ENCODE measurements at places on chromosomes 4 and X.
A peak's percentile ranks its signal among the peaks of the same experiment; 100 is the strongest.

GRCh38 chr4:25834411-25835107 lies 28.2 kb downstream of the SEL1L3 start:
- DNase-seq: no peak

DNA sequence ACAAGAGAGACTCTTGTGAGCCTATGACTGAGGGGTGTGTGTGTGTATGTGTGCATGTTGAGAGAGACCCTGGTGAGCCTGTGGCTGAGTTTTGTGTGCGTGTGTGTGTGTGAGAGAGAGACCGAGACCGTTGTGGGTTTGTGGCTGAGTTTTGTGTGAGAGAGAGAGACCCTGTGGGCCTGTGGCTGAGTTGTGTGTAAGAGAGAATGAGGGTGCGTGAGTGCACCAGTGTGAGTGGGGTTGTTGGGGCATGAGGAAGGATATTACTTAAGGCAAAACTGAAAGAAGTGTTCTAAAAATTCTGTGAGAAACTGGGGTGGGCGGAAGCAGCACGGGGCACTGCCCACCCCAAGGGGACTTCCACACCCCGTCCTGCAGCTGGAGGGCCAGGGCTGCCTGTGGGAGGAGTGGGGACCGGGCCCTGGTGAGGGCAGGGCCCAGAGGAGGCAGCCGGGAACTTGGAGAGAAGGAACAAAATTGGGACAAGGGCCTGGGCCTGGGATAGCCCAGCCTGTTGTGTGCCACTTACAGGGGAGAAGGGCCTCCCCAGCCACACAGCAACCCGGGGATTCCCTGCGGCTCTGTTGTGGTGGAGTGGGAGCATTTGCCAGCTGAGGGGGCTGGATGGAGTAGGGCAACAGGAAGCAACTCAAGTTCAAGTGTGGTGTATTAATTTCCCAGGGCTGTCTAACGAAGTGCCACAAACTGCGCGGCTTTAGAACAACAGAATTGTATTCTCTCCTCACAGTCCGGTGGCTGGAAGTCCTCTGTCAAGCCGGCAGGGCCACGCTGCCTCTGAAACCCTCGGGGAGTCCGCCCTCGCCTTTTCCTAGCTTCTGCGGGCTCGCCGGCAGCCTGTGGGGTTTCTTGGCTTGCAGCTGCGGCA lies 22.1 kb downstream of the TMEM131L start:
- peak; percentile 72 for DNase-seq

GRCh38 chr4:188550296-188550695 lies 411.1 kb downstream of the TRIML1 start:
- DNase-seq: no peak

- DNase-seq: no peak
Measured at GRCh38 chrX:41148553-41148952, 63.3 kb downstream of the USP9X start.

GRCh38 chrX:10441464-10441863 lies 178.9 kb downstream of the MID1 start:
- DNase-seq: no peak

DNA sequence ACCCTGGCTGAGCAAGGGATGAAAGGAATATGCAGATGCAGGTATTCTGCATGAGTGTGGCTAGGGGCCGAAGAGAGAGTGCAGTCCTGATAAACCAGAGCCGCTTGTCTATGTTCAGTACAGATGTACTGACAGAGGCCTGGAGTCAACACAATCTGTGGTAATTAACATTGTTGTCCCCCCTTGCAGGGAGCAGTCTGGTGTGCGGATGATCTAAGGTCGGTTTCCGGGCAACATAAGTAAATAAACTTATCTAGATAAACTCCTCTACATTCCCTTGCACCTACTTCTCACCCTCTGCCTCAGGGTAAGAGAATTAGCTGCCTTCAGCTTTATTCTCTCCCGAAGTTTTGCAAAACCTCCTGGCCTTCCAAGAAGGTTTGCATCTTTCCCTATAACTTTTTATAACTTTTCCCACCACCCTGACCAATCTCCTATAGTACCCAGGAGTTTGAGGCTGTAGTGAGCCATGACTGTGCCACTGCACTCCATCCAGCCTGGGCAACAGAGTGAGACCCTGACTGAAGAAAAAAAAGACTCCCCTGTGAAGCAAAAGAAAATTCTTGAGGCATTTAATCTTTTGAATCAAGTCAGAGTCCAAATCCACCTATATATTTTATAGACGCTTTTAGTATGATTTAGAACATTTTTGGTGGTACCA lies 26.6 kb downstream of the SNX25 start:
- no peak for DNase-seq

- DNase-seq: no peak
Measured at GRCh38 chr4:35952751-35953150, 291.6 kb downstream of the ARAP2 start.

DNA sequence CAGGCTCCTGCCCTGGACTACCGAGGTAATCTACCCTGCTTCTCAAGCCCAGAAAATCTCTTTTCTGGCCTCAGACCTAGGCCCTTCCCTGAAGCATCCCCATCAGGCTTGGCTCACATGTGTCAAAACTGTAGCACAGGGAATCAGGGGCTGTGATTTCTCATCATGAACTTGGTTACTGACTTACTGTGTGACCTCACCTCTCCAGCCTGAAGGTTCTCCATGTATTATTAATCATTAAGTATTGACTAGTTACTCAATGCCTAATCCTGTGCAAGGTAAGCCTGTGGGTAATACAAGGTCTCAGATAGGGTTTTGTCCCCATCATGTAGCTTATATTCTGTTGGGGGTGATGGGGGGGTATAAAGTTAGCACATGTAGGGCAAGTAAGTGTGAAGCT lies 6.8 kb downstream of the SRPX2 start:
- DNase-seq: no peak

DNA sequence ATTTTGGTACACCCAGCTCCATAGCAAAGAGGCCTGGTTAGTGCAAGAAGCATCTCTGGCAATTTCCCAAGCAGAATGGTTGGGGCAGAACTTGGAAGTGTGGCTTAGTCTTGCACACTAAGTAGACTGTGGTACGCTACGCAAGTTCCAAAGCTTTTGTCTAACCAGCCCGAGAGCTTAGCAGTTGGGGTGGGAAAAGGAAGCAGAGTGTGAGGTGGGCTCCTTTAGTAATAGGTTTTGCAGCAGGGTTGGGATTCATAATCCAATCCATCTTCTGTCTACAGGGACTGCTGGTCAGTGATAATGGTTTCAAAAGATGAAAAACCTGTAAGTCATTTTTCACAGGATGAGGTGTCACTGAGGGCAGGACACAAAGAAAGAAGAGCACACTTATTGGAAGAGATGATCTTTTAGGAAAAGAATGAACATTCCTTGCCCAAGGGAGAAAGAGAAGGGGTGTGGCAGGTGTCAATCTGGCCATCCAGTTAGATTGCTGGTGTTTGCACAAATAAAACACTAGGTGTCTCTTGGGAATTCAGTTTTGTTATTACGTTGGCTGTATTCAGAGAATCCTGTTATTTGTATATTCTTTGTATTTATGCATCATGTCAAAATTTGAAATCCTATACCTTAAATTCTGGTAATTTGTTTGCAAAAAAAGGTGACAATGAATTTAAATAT lies 244.3 kb downstream of the GPAT3 start:
- no peak for DNase-seq

DNA sequence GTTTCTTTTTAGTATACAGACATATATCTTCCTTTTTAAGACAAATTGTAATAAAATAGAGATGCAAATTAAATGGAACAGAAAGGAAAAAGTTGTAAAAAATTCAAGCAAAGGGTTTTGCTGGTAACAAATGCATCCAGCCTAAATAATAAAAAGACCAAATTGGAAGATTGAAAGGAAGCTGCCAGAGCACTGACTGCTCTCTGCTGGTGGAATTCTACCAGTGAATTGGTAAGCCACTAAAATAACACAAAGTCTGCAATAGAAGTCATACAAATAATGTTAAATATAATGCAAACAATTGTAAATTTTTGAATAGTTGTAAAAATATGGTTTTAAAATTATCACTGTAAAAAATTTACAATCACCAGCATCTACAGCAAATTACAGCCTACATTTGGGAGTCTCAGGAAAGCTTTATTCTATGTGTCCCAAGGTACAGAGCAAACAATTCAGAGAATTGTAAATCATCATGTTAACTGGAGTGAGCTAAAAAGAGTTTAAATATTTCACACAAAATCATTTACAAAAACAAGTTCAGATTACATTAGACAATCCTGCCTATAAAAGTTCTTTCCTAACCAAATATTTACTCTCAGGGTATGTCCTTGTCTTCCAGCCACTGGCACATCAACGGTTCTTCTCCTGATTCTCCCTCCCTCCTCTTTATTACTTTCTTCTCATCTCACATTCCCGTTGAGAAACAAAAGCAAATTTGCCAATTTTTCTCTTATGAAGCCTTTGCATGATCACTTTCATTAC lies 1322.5 kb downstream of the PCDH7 start:
- DNase-seq: no peak

- peak; percentile 51 for DNase-seq
Measured at GRCh38 chr4:3302173-3302785, 9.5 kb downstream of the RGS12 start.

GRCh38 chrX:6372981-6373380 lies 144.3 kb upstream of the NLGN4X start:
- no peak for DNase-seq

DNA sequence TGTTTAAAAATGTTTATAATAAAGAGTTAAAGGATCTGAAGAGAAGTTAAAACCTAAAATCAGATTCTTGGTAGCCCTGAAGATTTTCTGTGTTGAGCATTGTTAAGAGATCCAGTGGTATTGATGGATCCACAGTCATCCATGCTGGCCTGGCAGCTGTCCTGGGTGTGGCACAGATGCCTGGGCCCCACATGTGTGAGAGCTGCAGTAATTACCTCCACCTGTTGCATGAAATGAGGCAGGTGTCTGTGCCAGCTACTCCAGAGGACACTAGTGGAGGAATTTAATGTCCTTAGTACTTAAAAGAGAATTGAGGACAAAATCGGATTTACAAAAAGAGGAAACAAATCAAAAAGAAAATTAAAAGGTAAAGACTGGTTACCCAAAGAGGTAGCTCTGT lies 44.0 kb downstream of the MGST2 start:
- DNase-seq: no peak

DNA sequence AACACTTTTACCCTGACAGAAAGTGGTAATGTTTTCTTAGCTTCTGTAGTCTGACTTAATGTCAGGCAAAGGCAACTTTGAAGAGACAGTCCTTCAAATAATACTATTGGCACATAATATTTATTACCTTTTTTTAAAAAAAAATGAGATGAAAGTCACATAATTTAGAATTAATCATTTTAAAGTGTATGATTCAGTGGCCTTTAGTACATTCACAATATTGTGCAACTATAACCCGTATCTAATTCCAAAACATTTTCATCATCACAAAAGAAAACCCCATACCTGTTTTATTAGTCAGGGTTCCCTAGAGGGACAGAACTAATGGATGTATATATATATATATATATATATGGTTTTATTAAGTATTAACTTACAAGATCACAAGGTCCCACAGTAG lies 94.8 kb upstream of the TEX13A start:
- no peak for DNase-seq

GRCh38 chrX:39998636-39999406 lies 98.9 kb downstream of the BCOR start:
- DNase-seq: no peak

- no peak for DNase-seq
Measured at GRCh38 chr4:53150631-53151488, 215.0 kb downstream of the SCFD2 start.

DNA sequence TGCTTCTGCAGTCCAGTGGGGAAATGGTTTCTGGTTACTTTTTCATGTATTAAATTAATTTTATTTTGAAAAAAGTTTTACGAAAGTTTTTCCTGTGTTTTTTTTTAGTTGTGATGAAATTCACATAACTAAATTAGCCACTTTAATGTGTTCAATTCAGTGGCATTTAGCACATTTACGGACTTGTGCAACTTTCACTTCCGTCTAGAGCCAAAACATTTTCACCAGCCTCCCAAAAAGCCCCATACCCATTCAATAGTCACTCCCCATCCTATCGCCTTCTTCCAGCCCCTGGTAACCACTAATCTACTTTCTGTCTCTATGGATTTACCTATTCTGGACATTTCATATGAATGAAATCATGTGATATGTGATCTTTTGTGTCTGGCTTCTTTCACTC lies 22.8 kb upstream of the TBL1X start:
- DNase-seq: no peak

DNA sequence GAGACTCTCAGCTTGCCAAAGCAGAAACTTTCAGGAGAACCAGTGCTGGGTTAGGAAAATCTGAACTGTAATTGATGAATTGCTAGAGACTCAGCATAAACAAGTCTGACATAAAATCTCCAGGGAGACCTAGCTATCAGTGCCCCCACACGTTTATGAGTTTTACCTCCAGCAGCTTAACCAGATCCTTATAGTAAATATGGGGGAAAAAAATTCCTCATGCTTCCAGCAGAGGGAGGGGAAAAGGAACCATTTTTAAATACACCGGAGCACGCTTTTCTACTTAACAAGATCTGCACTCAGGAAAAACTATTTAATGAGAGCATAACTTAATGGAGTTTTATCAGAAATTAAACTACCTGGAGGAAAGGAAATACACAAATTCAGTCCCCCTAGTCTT lies 1040.7 kb upstream of the INTU start:
- DNase-seq: no peak

DNA sequence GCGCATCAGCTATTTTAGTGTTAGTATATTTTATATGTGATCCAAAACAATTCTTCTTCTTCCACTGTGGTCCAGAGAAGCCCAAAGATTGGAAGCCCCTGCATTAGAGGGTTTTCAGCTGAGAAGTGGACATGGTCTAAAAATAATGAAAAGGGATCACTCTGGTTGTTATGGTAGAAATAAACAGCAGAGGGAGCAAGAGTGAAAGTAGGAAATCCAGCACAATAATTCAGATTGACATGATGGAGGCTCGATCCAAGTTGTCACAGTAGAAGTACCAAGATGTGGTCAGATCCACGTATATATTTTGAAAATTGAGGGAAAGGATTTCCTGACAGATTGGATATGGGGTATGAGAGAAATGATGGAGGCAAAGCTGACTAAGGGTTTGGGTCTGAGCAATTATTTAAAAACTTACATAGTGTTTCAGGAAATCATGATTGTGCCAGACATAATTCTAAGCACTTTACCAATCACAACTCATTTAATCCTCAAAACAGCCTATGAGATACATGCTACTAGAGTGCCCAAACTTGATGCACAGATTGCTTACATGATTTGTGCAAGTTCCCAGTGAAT lies 17.0 kb upstream of the TMEM144 start:
- no peak for DNase-seq

GRCh38 chrX:1093121-1093520 lies 119.3 kb downstream of the CRLF2 start:
- peak; percentile 27 for DNase-seq

- no peak for DNase-seq
Measured at GRCh38 chr4:72567821-72568675, 973 bp downstream of the ADAMTS3 start.

DNA sequence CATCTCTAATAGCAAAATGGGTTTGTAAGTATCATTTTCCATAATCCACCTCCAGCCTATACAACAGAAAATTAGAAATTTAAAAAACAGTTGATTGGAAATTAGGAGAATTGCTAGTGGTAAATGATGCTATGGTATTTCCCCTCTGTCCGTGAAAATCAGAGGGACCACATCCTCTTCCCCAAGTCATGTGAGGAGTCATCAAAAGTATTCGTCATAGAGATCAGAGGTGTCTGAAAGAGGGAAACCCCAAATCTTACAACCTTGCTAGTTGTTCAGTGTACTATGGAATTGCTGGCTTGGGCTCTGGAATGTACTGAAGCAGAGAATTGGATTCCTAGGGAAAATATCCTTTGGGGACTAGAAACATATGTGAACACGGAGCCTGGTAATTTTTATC lies 241.4 kb upstream of the ARHGAP24 start:
- DNase-seq: no peak
